ENCODE measurements at places on chromosomes 3 and 15. TPM values are rescaled to one million over a fixed set of nuclear protein-coding genes. Genes with fewer than 3 reads are reported as not detected.
A peak's percentile ranks its signal among the peaks of the same experiment; 100 is the strongest.

DNA sequence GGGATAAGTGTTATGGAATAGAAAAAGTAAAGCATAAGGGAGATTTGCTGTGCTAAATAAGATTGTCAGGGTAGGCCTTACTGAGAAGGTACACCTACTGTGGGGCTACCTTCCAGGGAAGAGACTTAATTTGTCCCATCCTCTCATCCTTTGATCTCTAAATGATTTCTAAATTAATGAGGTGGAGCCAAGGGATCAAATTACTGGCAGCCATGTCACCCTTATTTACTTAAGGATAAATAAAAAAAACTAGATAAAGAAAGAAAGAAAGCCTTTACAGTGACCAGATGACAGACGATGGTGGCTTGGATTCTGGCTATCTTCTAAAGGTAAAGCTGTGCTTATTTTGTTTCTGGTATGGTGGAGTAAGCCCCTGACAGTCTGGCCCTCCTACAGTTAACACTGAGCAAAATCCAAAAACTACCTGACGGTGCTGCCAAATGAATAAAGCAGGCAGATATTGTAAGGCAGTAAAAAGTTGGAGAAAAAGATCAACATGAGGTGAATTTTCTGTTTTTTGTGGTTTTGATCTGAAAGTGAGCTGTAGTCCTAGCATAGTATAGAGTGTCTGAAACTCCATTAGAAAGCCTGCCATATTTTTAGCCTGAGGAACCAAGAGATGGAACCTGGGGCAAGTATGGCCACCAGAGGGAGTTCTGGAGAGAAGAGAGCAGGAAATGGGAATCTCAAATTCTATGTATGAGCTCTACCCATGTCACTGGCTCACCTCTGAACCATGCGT, 285.1 kb upstream of the MANF start:
- DNase-seq = no peak

- no peak for DNase-seq
These were observed 121.3 kb upstream of the ZNF717 start for GRCh38 chr3:75906555-75907112.

DNA sequence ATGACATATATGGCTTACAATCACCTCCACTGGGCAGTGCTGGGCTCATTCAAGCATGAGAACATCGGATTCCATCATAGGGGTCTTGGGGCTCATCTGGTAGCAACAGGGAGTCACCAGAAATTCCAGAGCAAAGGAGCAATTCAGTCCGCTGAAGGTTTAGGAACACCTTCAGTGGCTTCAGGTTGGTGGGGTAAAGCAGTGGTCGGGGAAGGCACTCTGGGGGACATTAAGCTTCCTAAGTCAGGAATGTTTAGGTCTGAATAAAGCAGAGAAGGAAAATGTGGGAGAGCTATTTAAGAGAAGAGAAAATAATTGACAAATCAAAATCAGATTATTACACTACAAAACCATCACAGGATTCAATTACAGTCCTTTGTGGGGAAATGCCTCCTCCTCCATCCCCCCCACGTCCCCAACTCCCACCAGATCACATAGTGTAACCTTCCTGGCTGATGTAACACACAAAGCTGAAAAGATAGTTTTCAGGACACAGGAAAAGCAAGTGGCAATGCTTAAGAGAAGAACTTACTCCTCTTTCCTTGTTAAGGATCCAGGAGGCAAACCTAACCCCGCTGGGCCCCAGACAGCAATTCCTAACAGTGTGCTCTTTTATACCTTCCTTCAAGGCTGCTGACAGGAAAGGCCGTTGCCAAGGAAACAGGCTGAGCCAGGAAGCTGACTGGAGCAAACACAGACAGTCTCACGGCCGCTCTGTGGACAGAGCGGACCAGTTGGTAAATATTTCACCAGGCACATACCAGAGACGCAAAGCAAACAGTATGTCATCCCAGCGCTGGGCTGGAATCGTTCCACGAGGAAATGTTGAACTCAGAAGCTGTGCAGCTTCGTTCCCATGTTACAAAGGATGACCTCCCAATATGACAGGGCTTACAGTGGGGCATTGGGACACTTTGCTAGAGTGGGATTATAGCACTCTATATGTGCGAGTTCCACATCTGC, 57.5 kb upstream of the LMCD1 start:
- peak; percentile 94 for DNase-seq

The CFAP92 gene
- not detected for total RNA-seq

The ZNF660 gene
- total RNA-seq = 1.1 TPM

The TRA2B gene
- total RNA-seq = 144 TPM

The C3orf49 gene
- not detected for total RNA-seq

The ATP2B2 gene
- 0.12 TPM for total RNA-seq

The ARRDC4 gene
- 34.9 TPM for total RNA-seq

All from right atrium auricular region (tissue), 2 donors.